Caco-2 (cell line): ENCODE measurements at places on chromosomes 13 and 19. TPM values are rescaled to one million over a fixed set of nuclear protein-coding genes. Genes with fewer than 3 reads are reported as not detected.

DNA sequence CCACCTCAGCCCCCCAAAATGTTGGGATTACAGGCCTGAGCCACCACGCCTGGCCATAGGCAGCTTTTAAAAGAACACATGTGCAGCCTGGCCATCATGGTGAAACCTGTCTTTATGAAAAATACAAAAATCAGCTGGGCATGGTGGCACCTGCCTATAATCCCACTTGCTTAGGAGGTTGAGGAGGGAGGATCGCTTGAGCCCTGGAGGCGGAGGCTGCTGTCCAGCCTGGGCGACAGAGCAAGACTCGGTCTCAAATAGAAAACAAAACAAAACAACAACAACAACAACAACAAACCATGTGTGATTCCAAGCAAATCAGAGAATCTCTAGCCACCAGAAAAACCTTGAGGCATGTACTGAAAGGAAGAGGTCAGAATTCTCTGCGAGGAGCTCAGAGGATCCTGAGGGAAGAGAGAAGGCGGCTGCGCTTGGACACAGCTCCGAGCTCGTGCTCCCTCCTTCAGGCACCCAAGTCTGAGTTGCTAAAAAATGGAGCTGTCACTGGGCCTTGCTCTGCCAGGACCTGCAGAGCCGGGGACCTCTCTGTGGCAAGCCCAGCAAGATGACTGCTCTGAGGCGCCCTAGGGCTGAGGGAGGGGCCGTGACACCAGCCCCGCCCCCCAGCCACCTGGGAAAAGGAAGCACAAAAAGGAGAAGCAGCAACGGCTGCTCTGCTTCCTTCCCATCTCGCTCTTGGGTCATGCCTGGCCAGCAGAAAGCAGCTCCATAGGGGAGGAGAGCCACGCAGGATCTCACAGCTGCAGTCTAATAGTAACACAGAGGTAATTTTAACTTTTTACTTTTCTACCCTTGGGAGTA is at the start of gene ARL11:
ARL11 (plus strand) TSS at position 677 of the 822 bp plus-strand sequence. CDS start 1,941 bp downstream, outside the sequence.
- H3K27me3 ChIP-seq, result no peaks in the 10 kb centered on the region
- no peak within 1 kb of the TSS for H3K4me3 ChIP-seq
- no peak within 1 kb of the TSS for H3K27ac ChIP-seq
- H3K4me1 ChIP-seq, result peaks cover 6% of the 10 kb centered on the region; the same call in 1 of the 2 replicates
- DNase-seq, result peak; percentile 53
- no peaks in the 10 kb centered on the region for H3K36me3 ChIP-seq

- DNase-seq, result no peak
- H3K4me1 ChIP-seq, result no peaks in the 10 kb centered on the region
- no peaks in the 10 kb centered on the region; the same call in 1 of the 2 replicates for H3K27me3 ChIP-seq
- no peak overlapping the region for H3K4me3 ChIP-seq
Measured at GRCh38 chr19:54731191-54731590, 6.9 kb downstream of the KIR3DL3 start.

DNA sequence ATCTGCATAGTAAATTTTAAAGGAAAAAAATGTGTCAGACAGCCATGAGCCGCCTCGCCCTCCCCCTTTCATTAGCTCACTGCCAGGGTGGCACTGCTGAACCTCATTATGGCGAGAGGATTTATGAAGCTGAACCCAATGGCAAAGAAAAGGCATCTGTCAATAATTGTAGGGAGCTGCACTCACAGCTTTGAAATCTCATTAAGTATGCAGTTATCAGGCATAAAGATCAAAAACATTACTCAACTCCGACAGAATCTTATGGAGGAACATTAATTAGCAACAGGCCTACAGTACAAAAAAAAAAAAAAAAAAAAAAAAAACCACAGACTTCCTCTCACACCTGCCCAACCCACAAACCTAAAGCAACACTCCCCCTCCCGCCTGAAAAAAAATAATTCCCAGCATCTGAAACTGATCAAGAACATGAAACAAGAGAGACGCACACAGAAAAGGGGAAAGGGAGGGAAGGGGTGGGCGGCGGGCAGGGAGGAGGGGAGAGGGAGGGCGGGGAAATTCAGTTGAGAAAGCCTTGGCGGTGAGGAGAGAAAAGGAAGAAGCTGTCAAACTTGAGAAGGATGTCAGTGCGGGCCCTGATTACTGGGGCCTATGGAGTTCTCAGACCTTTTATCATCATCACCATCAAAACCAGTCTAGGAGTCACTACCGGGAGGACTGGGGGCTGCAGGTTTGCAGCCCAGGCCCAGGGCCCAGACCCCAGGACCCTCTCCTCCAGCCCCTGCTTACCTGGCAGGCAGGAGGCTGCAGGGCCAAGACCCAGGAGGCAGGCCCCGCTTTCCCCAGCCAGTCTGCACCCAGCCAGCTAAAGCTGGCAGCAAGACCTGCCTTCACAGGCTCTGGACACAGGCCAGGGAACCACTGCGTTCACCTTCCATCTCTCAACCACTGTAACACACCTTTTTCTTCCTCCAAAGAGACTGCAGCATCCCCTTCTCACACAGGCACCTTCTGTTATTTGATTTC is 8.9 kb downstream of the TSHZ3 start:
- DNase-seq, result no peak
- no peaks in the 10 kb centered on the region for H3K27me3 ChIP-seq
- H3K4me3 ChIP-seq, result no peak overlapping the region
- no peaks in the 10 kb centered on the region for H3K4me1 ChIP-seq

- no peak overlapping the region for H3K27ac ChIP-seq
- no peak overlapping the region for H3K4me3 ChIP-seq
- H3K4me1 ChIP-seq, result no peaks in the 10 kb centered on the region
- no peaks in the 10 kb centered on the region for H3K36me3 ChIP-seq
- H3K27me3 ChIP-seq, result no peaks in the 10 kb centered on the region
Measured at GRCh38 chr13:67806796-67807195, 576.7 kb upstream of the PCDH9 start.

Gene CYP4F2
- total RNA-seq, result not detected in 2 replicates

Gene GRK1
- 0.19 TPM in 1 of 2 replicates, not detected in the other for total RNA-seq

Gene PDE4C
- 0.36 and 0.46 TPM in 2 replicates for total RNA-seq

Gene MCOLN1
- total RNA-seq, result 16.1 and 16.2 TPM in 2 replicates

Gene SOX1
- 1.7 TPM in 2 replicates for total RNA-seq

Gene ZFP28
- total RNA-seq, result not detected in 2 replicates

Gene PCCA
- 38.5 and 39.9 TPM in 2 replicates for total RNA-seq

Gene RASAL3
- total RNA-seq, result not detected in 2 replicates
